ENCODE measurements at places on chromosomes 11 and 22.

DNA sequence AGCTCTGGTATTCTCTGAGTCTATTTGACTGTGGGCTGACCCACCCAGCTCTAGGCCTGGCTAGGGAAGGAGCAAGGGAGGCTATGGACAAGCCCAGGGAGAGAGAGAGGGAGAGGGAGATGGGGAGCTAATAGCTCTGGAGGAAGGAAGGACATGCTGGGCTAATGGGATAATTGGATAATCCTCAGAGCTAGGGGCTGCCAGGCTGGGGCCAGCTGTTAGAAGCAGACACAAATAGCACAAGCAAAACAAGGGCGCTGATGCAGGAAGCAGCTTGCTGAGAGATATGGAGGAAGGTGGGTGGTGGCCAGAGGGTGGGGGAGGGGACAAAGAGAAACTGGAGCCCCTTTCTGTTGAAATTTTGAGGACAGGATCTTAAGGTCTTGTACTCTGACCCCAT is 23.2 kb downstream of the ADORA2A start:
- no peak for DNase-seq

- DNase-seq, result no peak
These were observed 103.6 kb downstream of the MTNR1B start for GRCh38 chr11:93073026-93073425.

DNA sequence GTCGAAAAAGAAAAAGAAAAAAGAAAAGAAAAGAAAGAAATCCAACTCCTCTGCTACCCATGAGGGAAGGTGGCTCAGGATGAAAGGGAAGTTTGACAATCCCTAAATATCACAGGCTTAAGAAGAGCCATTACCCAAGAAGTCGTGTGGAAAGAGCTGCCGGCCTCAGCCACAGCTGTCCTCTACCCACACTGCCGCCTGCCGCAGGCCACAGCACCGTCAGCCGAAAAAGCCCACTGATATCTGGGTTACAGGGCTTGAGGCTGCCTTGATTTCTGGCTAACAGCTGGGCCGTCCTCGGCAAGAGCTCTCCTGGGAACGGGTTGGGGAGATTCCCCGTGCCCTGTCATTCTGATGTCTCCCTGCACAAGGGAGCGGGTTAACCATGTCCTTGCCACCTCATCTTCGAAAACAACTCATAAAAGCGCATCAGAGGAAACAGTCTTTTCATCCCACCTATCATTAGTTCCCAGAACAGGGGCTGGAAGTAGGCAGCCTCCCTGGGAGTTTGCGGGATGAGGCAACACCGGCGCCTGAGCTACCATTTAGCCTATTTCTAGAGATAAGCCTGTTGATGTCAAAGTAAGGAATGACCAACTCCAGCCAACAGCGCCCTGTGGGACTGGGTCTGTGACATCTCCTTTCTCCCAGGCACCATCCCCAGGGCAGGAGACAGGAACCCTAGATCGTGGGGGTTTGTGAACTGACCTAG is 21.8 kb upstream of the SNX32 start:
- DNase-seq, result no peak

DNA sequence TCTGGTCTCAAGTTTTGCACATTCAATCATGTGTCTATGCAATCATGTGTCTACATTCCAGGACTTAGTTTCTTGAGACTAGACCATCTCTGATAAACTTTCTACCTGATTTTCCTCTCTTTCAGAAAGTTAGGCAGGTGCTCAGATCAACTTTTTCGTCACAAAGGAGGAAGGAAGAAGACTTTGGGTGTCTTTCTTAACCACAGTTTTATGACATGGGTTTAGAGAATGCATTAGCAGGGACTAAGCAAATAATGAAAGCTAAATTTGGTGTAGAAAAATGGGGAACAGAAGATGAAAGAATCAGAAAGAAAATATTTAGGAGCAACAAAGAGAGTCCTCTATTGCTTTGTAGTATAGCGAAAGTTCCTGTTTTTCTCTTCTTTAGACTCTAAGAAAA is 7.7 kb upstream of the GLYATL1B start:
- no peak for DNase-seq

GRCh38 chr11:31860391-31860790 is 49.3 kb upstream of the PAX6 start:
- DNase-seq, result no peak

GRCh38 chr22:41970601-41971000 is 1.4 kb downstream of the SEPTIN3 start:
- no peak for DNase-seq

GRCh38 chr11:128968916-128969315 is 26.2 kb upstream of the TP53AIP1 start:
- DNase-seq, result no peak

DNA sequence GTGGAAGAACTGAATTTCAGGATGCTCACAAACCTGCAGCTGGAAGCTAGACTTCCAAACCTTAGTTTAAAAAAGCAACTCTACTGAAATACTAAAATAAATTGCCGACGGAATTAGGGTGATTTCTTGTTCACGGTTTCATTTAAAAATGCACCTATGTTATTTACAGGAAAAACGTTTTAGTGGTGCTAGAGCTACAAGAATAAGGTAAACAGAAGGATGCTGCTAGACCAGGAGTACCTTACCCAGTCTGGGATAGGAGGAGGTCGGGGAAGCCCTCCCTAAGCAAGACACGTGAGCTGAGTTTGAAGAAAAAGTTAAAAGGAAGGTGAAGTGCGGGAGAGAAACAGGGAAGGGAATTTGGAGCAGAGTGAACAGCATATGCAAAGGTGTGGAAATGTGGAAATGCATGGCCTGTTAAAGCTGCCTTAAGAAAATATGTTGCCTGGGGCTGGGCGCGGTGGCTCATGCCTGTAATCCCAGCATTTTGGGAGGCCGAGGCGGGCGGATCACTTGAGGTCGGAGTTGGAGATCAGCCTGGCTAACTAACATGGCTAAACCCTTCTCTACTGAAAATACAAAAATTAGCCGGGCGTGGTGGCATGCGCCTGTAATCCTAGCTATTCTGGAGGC is 1.4 kb upstream of the FTH1 start:
- DNase-seq, result no peak

DNA sequence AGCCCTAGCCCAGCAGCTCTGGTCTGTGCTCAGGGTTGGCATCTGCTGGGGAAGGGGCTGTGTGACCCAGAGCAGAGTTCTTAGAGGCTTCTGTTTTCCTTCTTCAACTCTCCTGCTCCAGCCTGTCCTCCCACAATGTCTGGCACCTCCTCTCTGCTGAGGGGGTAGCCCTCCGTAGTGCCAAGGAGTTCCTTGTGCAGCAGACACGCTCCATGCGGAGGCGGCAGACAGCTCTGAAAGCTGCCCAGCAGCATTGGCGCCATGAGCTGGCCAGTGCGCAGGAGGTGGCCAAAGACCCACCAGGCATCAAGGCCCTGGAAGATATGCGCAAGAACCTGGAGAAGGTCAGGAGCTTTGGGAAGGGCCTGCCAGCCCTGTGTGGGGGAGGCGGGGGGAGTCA is 69.3 kb downstream of the CEP164 start:
- no peak for DNase-seq

DNA sequence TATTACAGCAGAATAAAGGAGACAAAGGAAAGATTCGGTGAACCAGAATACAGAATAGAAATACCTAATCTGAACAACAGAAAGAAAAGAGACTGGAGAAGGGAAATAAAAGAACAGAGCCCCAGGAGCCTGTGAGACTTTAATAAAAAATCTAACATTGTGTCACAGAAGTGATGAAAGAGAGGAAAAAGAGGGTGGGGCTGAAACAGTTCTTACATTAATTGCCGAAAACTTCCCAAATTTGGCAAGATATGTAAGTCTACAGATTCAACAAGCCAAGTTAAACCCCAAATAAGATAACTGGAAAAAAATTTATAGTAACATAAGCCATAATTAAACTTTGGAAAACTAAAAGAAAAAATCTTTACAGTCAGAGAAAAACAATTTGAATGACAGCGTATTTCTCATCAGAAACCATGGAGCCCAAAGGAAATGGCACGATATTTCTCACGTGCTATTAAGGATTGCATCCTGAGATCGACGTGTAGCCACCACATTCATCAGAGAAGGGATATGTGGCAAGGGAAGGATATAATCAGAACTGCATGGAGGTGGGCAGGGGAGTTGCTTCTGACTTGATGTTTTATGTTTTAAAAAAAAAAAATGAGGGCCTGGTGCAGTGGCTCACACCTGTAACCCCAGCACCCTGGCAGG is 73.9 kb downstream of the SGSM3 start:
- no peak for DNase-seq

GRCh38 chr11:69445131-69445470 is 36.4 kb upstream of the LINC01488 start:
- DNase-seq, result no peak

GRCh38 chr11:122779047-122779629 is 59.2 kb upstream of the CRTAM start:
- DNase-seq, result no peak
